GM23248 (cell line): ENCODE measurements at places on chromosomes 11 and 22. TPM values are rescaled to one million over a fixed set of nuclear protein-coding genes. Genes with fewer than 3 reads are reported as not detected.

DNA sequence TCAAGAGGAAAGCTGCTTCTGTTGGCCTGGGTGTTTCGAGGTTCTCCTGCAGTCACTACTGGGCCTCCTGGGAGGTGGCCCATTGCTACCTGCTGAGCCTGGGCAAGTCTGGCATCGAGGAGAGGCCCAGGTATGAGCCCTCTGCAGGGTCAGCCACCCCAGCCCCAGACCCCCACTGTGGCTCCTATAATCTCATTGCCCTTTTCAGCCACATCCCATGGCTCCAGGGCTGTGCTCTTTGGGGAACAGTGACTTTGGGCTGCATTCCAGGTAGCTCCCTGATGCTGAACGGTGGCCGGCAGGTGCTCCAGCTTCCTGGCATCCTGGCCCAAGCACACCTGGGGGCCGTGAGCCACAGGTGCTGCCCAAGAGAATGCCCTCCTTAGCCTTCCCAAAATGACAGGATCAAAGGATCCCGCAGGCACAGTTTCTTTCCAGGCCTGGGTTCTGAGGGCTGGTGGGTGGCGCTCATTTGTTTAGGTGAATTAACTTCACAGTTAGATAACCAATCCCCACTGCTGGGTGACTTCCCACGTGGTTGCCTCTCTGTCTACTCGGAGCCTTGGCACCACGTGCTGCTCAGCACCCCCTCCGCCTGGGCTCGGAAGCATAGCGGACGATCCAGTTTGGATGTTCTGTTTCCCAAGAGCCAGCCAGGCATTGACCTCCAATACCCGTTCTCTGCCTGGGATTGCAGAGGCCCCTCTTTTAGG lies 97.4 kb downstream of the BCR start:
- DNase-seq: no peak

GRCh38 chr11:94873916-94874540 lies 99.3 kb downstream of the CWC15 start:
- DNase-seq: no peak

GRCh38 chr11:102199673-102200072 lies 89.4 kb downstream of the YAP1 start:
- DNase-seq: no peak

DNA sequence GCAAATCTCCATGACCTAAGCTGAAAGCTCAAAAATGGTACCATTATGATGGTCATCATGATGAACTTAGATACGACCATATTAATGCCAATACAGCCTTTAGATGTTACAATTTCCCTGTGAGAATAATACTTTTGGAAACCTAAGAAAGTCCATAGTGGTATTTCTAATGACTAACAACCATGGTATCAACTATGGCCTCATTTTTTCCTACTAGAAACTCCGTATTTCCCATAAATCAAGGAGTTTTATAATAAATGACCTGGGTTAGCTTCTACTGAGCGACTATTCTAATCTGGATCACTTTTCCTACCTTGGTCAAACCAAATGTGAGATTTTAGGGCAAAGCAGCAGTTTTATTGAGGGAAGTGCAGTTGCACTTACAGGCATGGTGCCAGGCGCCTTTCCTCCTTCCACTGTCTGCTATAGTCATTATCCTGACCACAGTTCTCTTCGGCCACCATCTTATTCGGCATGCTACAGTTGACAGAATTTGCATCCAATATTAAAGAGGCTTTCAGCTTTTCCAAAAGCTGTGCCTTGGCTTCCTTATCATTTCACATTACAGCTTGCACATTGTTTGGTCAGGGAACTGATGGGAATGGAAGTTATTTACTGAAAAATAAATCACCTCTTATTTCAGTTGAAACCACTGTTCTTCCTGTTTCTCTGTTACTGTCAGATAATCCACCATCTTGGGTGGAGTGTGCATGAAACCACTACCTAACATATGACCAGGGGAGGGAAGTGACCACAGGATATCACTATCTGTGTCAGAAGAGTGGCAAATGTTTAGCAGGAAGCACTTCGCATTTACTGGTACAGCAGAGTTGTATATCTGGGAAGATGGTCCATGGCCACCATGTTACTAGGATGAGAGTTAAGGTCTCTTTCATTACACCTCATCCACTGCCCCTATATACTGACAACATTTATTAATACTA lies 74.5 kb upstream of the PICALM start:
- no peak for DNase-seq

CSF2RB gene
- 4.1 and 4.4 TPM in 2 replicates for total RNA-seq

GRCh38 chr22:25395468-25395867 lies 169.0 kb upstream of the GRK3 start:
- no peak for DNase-seq

DNA sequence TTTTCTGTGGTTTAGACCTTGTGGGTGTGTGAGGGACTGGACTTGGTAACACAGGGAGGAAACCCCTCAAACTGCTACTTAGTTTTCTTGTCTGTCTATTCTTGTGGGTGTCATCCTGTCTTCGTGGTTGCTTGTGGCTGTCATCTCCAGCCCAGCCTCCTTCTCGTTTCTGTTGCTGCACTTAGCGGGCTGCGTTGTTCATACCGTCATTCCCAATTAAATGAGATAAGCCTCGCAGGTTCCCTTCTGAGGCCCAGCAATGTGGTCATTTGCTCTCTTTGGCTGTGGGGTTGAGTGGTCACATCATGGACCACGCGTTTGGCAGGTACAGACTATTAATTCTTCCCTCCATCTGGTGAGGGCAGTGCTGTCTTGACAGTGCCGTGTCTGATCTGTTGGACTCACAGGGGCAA lies 18.8 kb downstream of the PANX1 start:
- DNase-seq: no peak

MMP12 gene
- total RNA-seq: 0.51 and 0.76 TPM in 2 replicates
